ENCODE measurements at places on chromosomes 6 and 20.
A peak's percentile ranks its signal among the peaks of the same experiment; 100 is the strongest.

- H3K4me1 ChIP-seq: no peaks in the 10 kb centered on the region
- peak within 1 kb of the TSS; percentile 75 for H3K4me3 ChIP-seq
These were observed at the start of gene FNDC11 for GRCh38 chr20:63553933-63554290. TSS of gene FNDC11 (plus strand) at chr20:63554159. CDS start at chr20:63555664, 1,505 bp downstream.

DNA sequence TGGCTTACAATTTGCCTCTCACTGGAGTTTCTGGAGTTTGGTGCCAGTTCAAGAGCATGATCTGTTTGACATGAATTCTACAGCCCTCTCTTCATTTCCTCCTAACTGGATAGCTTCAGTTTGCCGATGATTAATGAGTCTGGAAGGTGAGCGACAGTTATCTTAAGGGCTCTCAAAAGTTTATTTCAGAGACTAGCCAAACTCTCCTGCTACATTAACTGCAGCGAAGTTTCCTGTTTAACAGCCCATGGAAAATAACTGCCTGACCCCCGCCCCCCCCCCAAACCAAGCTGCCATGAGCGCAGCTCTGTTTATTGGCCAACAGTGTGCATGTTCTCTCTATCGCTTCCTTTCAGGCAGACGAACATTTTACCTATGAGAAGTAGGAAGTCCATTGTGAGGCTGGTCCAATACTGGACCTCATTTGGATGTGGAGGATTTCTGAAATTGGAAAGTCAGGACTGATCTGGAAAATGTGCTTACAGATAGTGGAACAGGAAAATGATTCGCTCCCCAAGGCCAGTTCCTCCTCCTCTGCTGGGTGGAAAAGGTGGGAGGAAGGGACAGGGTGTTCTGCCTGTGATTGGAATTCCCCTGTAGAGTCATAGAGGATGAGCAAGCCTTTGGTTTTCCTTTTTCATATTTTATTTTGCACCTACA is 522.2 kb upstream of the JAG1 start:
- H3K4me1 ChIP-seq: peaks cover 13% of the 10 kb centered on the region
- DNase-seq: peak; percentile 74
- no peak overlapping the region for H3K27ac ChIP-seq
- H3K36me3 ChIP-seq: no peaks in the 10 kb centered on the region
- H3K4me3 ChIP-seq: no peak overlapping the region
- no peaks in the 10 kb centered on the region for H3K27me3 ChIP-seq

- no peak overlapping the region for H3K4me3 ChIP-seq
- no peaks in the 10 kb centered on the region for H3K36me3 ChIP-seq
These were observed 232.3 kb downstream of the QKI start for GRCh38 chr6:163646866-163647265.

- no peaks in the 10 kb centered on the region for H3K36me3 ChIP-seq
- no peak for DNase-seq
- no peak overlapping the region for H3K27ac ChIP-seq
- no peaks in the 10 kb centered on the region for H3K27me3 ChIP-seq
- peaks cover 32% of the 10 kb centered on the region for H3K4me1 ChIP-seq
These were observed 119.9 kb downstream of the UST start for GRCh38 chr6:148866657-148867268.

GRCh38 chr6:167394339-167394738 is 69.5 kb downstream of the TTLL2 start:
- no peaks in the 10 kb centered on the region for H3K36me3 ChIP-seq
- no peaks in the 10 kb centered on the region for H3K4me1 ChIP-seq
- no peaks in the 10 kb centered on the region for H3K27me3 ChIP-seq

- peaks cover 27% of the 10 kb centered on the region for H3K27me3 ChIP-seq
- no peak overlapping the region for H3K27ac ChIP-seq
- no peaks in the 10 kb centered on the region for H3K4me1 ChIP-seq
- DNase-seq: no peak
- no peaks in the 10 kb centered on the region for H3K36me3 ChIP-seq
These were observed 19.5 kb downstream of the KIF25 start for GRCh38 chr6:168016721-168017525.

DNA sequence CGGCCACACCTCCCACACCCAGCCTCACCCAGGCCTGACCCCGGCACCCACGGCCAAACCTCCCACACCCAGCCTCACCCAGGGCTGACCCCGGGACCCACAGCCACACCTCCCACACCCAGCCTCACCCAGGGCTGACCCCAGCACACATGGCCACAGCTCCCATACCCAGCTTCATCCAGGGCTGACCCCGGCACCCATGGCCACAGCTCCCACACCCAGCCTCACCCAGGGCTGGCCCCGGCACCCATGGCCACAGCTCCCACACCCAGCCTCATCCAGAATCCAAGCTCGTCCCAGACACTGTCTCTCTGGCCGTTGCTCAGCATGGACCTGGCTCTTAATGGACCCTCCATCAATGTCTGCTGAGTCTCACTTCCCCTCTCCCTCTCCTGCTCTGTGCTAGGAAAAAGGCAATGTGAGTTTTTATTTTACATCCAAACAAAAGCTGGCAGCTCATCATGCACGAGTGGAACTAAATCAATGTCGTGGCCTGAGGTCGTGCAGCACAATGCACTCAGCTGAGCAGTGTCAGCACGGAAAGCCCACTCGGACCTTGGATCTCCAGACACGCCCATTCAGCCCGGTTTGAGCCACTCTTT is 36.1 kb downstream of the NINL start:
- no peak overlapping the region for H3K27ac ChIP-seq
- H3K4me3 ChIP-seq: no peak overlapping the region
- H3K36me3 ChIP-seq: no peaks in the 10 kb centered on the region
- H3K4me1 ChIP-seq: 0 out of 2 replicates have a peak, but pooled peaks cover 6% of the 10 kb centered on the region
- H3K27me3 ChIP-seq: no peaks in the 10 kb centered on the region
- DNase-seq: no peak

GRCh38 chr6:21749754-21750153 is 156.2 kb downstream of the SOX4 start:
- no peaks in the 10 kb centered on the region for H3K36me3 ChIP-seq
- H3K27me3 ChIP-seq: no peaks in the 10 kb centered on the region
- DNase-seq: no peak
- H3K4me1 ChIP-seq: peaks cover 32% of the 10 kb centered on the region
- no peak overlapping the region for H3K4me3 ChIP-seq

- H3K27me3 ChIP-seq: no peaks in the 10 kb centered on the region
- H3K4me3 ChIP-seq: no peak overlapping the region
- peaks cover 4% of the 10 kb centered on the region for H3K4me1 ChIP-seq
- H3K36me3 ChIP-seq: peaks cover 12% of the 10 kb centered on the region
These were observed 150.8 kb downstream of the ZMYND8 start for GRCh38 chr20:47205577-47206123.

GRCh38 chr20:14860410-14860814 is 523.0 kb upstream of the FLRT3 start:
- H3K4me1 ChIP-seq: peaks cover 5% of the 10 kb centered on the region
- no peak overlapping the region for H3K4me3 ChIP-seq
- H3K27ac ChIP-seq: no peak overlapping the region

- no peaks in the 10 kb centered on the region for H3K36me3 ChIP-seq
- DNase-seq: peak; percentile 27
- H3K4me1 ChIP-seq: no peaks in the 10 kb centered on the region
These were observed 114.0 kb upstream of the NEDD9 start for GRCh38 chr6:11346516-11346915.

GRCh38 chr6:46044881-46045617 is 29.4 kb upstream of the CLIC5 start:
- H3K27me3 ChIP-seq: no peaks in the 10 kb centered on the region
- H3K36me3 ChIP-seq: no peaks in the 10 kb centered on the region
- peak overlapping the region; percentile 56 for H3K27ac ChIP-seq
- H3K4me3 ChIP-seq: no peak overlapping the region
- DNase-seq: peak; percentile 90
- peaks cover 8% of the 10 kb centered on the region for H3K4me1 ChIP-seq

- H3K27me3 ChIP-seq: no peaks in the 10 kb centered on the region
- DNase-seq: no peak
- H3K36me3 ChIP-seq: no peaks in the 10 kb centered on the region
- no peak overlapping the region for H3K27ac ChIP-seq
- no peaks in the 10 kb centered on the region for H3K4me1 ChIP-seq
These were observed 290.9 kb downstream of the FARS2 start for GRCh38 chr6:5552243-5552642.

GRCh38 chr6:151723152-151723551 is 84.3 kb upstream of the ESR1 start:
- H3K4me1 ChIP-seq: peaks cover 11% of the 10 kb centered on the region
- H3K27me3 ChIP-seq: no peaks in the 10 kb centered on the region
- no peak overlapping the region for H3K27ac ChIP-seq
- H3K36me3 ChIP-seq: no peaks in the 10 kb centered on the region
- no peak for DNase-seq
- H3K4me3 ChIP-seq: no peak overlapping the region

DNA sequence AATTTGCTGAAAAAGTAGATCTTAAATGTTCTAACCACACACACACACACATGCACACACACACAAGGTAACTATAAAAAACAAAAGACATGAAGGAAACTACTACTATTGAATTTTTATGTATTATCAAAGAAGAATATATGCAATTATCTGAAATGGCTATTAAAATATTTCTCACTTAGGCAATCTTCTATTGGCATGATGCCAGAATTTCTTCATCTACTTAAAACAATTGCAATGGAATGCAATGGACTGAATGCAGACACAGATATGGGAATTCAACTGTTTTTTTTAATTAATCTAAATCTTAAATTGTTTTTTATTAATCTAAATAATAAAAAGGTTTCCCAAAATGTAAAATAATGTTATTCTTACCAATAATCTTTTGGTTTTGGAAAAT is 152.6 kb upstream of the SMLR1 start:
- no peak overlapping the region for H3K27ac ChIP-seq
- no peaks in the 10 kb centered on the region for H3K27me3 ChIP-seq
- no peaks in the 10 kb centered on the region for H3K36me3 ChIP-seq
- H3K4me1 ChIP-seq: peaks cover 24% of the 10 kb centered on the region

DNA sequence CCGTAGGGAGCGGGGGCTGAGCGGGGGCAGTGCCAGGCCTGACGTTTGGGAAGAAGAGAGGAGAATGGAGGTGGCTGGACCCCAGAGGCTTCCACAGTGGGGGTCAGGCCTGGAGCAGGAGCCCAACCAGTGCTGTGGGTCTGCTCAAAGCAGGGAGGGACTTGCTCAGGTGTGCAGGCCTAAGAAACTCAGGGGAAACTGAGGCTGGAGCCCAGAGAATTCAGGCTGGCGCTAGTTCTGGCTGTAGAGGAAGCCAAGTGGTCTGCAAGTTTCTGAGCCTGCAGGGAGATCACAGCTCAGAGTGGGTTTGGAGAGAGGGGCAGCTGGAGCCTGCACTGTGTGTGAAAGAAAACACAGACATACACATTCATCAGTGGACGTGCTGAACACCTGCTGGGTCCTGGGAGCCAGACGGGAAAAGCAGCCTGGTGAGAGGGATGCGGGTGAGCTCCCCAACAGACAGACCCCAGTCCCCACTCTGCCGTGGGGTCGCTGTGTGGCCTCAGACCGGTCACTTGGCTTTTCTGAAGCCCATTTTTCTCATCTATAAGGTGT is 17.7 kb upstream of the FOXP4 start:
- H3K36me3 ChIP-seq: no peaks in the 10 kb centered on the region
- H3K4me3 ChIP-seq: no peak overlapping the region
- H3K4me1 ChIP-seq: peaks cover 13% of the 10 kb centered on the region
- peaks cover 37% of the 10 kb centered on the region for H3K27me3 ChIP-seq
- DNase-seq: no peak

DNA sequence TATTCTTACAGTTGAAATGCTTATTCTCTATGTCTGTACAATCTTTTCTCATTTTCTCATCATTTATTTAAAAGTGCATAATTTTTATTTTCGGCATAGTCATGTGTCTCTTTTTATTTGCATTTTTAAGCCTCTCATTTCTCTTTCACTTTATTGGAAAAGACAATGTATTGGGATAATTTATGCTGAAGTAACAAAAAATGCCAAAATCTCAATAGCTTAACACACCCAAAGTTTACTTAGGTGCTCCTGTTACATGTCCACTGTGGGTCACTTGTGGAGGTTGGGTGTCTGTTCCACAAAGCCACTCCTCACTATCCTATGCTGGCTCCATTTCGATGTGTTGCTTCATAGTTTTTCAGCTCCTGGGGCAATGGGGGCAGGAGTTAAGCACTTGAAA is 638.7 kb downstream of the CD109 start:
- DNase-seq: no peak
- H3K27ac ChIP-seq: no peak overlapping the region
- H3K27me3 ChIP-seq: no peaks in the 10 kb centered on the region
- peaks cover 10% of the 10 kb centered on the region for H3K4me1 ChIP-seq

GRCh38 chr20:17762873-17763557 is 63.2 kb downstream of the BANF2 start:
- H3K27me3 ChIP-seq: no peaks in the 10 kb centered on the region
- H3K36me3 ChIP-seq: no peaks in the 10 kb centered on the region
- H3K4me3 ChIP-seq: no peak overlapping the region
- DNase-seq: no peak
- H3K4me1 ChIP-seq: no peaks in the 10 kb centered on the region

- no peaks in the 10 kb centered on the region for H3K36me3 ChIP-seq
- H3K27me3 ChIP-seq: no peaks in the 10 kb centered on the region
- DNase-seq: no peak
- no peak overlapping the region for H3K27ac ChIP-seq
- H3K4me1 ChIP-seq: peaks cover 14% of the 10 kb centered on the region
These were observed 173.0 kb upstream of the JAG1 start for GRCh38 chr20:10846766-10847165.

DNA sequence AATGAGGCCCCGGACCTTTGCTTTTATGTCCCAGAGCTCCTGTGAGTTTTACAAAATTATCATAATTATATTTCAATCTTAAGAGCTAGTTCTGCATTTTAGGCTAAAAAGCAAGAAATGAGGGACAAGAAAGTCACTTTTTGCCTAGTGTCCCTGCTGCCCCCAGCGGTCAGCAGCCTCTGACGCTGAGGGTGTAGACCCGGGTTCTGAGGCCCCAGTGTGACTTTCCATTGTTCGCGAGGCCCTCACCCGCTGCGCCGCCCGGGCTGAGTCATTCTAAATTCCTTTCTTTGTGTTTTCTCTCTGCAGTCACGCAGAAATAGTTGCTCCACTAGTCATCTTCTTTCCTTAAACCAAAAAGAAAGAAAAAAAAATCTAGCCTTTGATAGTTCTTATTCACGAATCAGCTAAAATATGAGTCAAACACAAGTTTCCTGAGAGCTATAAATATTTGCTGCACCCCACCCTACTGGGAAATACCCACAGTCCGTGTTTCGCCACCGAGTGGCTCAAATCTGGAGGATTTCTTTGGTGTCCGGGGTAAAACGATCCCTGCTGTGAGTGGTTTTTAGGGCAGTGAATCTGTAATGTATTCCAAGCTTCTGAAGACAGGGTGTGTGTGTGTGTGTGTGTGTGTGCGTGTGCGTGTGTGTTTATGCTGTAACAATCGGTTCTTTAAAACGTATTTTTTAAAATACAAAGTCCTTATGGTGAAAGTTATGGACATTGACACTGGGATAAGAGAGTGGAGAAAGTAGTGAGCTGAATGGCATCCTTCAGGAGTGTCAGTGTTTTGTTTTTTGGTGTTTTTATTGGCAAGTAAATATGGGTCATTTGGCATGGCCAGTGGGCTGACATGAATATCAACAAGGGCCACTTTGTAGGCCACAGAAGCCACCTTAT is 59.7 kb upstream of the EEF1A1 start:
- H3K4me3 ChIP-seq: peak overlapping the region; percentile 65
- H3K27ac ChIP-seq: peak overlapping the region; percentile 99
- peaks cover 27% of the 10 kb centered on the region for H3K4me1 ChIP-seq
- peak; percentile 99 for DNase-seq
- no peaks in the 10 kb centered on the region for H3K36me3 ChIP-seq

Measured in GM23248 (cell line).